ENCODE measurements at places on chromosomes 13 and 19.

- no peak for DNase-seq
These were observed 77.3 kb downstream of the OLFM4 start for GRCh38 chr13:53105890-53106289.

DNA sequence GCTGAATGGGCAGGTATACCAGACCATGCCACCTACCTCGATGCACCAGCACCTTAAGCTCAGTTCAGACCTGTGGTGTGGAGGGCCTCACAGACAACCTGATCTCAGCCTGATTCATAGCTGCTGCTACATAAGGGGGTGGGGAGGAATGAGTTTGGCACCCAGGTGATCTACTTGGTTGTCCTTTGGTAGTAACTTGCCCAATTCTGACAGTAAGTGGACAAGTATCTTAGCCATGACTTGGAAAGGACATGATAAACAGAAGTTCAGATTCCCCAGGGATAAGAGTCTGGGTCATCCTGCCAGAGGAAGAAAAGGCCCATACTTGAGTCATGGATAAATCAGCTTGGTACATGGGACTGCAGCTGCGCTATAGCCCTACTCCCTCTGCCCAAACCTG is 28.4 kb upstream of the SOHLH2 start:
- no peak for DNase-seq

DNA sequence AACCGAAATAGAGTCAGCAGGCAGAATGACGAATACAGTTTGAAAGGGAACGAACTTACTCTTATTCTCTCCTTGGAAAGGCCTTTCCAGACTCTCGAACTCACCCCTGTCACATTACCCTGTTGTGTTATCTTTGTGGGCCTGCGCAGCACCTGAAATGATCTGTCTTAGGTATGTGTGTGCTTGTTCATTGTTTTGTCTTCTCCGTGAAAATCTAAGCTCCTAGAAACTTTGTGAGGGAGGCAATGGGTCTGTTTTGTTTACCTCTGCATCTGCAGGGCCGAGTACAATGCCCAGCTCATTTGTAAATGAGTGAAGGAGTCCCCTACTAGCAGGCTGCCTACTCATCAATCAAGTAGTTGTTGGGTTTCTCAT is 19.6 kb downstream of the HMGB1 start:
- DNase-seq, result no peak

DNA sequence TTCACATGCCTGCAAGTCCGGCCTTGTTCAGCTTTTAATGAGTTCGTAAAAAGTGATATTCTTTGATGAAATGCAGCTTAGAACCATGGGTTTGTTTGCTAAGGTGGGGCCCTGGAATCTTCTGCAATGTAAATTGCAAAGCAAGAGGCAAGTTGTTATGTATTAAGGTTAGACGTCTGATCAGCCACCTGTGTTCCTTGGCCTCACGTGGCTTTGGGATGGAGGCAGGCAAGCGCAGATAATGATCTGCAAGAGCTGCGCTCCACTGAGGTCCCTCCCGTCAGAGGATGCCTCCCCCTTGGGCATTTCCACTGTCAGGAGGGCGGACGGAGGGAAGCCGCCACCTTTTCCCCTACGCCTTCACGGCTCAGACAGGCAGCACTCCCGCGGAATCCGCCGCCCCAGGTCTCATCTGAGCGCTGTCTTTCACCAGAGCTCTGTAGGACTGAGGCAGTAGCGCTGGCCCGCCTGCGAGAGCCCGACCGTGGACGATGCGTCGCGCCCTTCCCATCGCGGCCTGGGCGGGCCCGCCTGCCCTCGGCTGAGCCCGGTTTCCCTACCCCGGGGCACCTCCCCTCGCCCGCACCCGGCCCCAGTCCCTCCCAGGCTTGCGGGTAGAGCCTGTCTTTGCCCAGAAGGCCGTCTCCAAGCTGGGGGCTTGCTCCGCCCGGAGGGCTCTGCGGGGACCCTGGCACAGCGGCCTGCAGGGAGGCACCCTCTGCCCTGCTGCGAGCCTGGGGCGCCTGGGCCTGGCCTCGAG is 110.9 kb downstream of the CRYL1 start:
- DNase-seq, result no peak

DNA sequence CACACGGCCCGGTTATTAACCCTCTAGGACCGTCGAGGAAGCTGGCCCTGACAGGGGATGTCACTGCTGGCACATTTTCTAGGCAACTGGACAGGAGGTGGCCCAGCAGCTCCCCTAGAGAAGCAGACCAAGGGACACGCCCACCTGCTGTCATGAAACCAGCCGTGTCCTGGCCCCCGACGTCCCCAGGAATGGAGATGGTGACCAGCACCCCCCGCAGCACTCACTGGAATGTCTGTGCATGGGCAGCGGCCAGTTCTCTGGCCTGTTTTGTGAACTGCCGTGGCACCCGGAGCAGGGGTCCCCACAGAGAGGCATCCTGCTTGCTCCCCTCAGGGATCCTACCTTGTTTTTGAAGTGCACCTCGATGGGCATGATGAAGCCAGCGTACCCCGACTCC is 17.9 kb downstream of the MLLT1 start:
- no peak for DNase-seq

DNA sequence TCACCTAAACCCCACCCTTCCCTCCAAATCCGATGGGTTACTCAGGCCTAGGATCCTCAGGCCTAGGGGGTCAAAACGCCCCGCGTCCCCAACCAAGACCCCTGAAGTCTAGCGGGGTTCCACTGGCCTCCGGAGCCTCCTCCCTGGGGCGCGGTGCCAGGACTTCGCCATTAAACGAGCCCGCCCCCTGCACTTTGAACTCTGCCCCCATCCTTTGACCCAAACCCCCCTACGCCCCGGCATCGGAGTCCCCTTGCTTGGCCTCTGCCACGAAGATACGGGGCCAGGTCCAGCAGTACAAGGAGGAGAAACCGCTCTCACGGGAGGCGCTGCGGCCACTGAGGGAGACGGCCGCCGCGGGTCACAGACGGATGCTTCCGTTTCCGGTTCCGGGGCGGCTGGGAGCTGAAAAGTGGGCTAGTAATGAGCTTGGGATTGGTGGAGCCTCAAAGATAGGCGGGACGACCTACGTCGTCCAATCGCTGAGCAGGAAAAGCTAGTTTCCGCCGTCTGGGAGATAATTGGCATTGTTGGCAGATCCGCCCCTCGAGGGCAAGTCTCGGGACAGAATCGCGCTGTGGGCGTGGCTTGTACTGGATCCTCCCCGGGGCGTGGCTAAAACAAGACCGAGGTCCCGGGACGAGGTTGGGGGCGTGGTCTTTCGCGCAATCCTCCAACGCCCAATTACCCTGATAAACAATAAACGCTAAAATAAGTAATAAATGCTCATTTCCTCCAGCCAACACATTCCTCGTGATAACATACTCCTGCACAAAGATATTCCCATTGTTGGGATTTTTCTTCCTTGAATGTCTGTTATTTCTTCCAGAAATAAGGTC is 5.7 kb upstream of the ZNF77 start:
- DNase-seq, result peak; percentile 96

- no peak for DNase-seq
These were observed at the start of gene BCAM for GRCh38 chr19:44808463-44809371. Gene BCAM, plus strand, starts transcription at chr19:44809103. Its CDS starts 22 bp downstream, at chr19:44809125.

- DNase-seq, result no peak
These were observed 17.0 kb downstream of the SUGT1 start for GRCh38 chr13:52669677-52670076.

GRCh38 chr19:45404557-45405434 is at the start of gene PPP1R13L:
Gene PPP1R13L, minus strand, starts transcription at chr19:45405069. Its CDS starts 6,751 bp downstream, at chr19:45398318.
- peak; percentile 42 for DNase-seq

GRCh38 chr13:112893570-112894422 is 75.2 kb upstream of the MCF2L start:
- DNase-seq, result no peak

GRCh38 chr19:42149447-42150202 is 17.4 kb upstream of the POU2F2 start:
- no peak for DNase-seq

DNA sequence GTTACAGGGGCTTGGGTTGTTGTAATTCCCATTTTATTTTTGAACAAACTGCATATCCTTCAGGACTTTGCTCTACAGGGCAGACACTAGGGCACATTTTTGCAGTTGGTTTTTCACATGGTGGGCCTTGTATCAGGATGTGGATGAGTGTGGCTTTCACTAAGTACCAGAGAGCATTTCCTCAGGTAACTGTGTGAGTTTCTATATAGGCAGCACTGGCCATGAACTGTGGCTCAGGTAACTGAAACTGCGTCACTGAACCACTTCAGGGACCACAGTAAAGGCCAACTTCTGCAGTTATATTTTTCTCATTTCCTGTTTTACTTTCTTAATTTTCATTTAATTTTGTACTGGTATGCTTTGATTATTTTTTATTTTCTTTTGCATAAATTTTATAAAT is 166.5 kb downstream of the ZNF486 start:
- no peak for DNase-seq

GRCh38 chr19:34556488-34556887 is 74.9 kb downstream of the WTIP start:
- DNase-seq, result no peak

- DNase-seq, result no peak
These were observed 7.7 kb upstream of the CDADC1 start for GRCh38 chr13:49240017-49240416.

GRCh38 chr13:38763446-38764381 is 76.8 kb downstream of the FREM2 start:
- DNase-seq, result peak; percentile 2

DNA sequence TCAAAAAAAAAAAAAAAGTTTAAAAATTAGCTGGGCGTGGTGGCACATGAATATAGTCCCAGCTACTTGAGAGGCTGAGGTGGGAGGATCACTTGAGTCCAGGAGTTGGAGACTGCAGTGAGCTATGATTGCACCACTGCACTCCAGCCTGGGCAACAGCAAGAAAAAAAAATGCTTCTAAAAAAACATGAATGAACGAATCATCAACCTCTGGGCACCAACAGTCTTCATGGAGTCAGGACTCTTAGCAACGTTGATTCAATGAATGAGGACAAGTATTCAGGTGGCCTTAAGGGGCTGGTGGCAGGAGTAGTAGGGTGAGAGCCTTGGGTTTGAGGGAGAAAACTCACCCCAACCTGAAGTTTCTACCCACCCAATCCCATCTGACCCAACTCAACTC is 20.6 kb upstream of the OLFM2 start:
- no peak for DNase-seq

- no peak for DNase-seq
These were observed 458.6 kb upstream of the ATXN8OS start for GRCh38 chr13:69649063-69649392.

DNA sequence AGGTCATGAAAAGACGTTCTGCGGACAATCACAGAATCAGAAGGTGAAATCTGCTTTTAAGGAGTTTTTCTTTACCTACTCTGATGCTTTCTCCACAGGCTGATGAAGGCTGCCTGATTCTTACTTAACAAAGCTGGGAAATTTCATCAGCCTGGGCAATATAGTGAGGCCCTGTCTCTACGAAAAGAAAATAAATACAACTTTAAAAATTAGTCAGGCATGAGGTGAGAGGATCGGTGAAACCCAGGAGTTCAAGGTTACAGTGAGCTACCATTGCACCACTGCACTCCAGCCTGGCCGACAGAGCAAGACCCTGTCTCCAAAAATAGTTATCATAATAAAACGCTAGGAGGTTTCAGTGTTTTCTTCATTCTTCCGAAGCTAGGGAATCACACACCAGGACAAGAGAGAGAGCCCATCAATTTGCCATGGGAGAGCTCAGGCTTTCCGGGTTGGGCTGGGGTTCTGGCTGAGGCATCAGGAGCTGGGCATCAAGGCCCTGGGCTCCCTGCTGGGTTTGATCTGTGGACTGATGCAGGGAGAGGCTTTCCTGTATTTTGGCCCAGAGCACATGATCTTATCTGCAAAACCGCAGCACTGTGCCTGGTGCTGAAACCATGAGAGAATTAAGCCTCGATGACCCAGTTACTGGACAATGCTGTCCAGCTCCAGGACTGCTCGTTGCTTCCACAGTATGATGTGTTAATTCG is 25.1 kb upstream of the CEBPG start:
- no peak for DNase-seq

DNA sequence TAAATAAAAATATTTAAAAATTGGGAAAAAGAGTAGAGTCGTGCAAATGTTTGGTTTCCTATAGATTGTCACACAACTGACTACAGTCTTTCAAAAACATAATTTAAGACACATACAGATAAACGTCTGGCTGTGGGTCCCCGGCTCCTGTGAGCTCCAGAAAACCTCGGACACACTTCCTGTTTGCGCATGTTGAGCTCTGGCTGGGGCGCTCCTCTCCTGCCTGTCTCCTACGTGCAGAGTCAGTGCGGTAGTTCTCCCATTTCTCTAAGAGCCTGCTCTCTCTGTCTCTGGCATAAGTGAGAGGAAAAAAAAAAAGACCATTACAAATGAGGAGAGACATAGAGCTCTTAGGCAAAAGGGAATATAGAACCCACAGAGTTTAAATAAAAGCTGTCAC is 128.2 kb upstream of the OBI1 start:
- DNase-seq, result no peak

Data from hypothalamus (tissue), 51 donors.